ENCODE measurements at places on chromosomes 2 and 18. TPM values are rescaled to one million over a fixed set of nuclear protein-coding genes. Genes with fewer than 3 reads are reported as not detected.

GRCh38 chr2:162731917-162732804, 106.4 kb downstream of the KCNH7 start:
- H3K4me1 ChIP-seq = no peaks in the 10 kb centered on the region
- H3K27ac ChIP-seq = no peak overlapping the region
- no peak overlapping the region for H3K4me3 ChIP-seq
- H3K27me3 ChIP-seq = no peaks in the 10 kb centered on the region
- DNase-seq = no peak
- no peaks in the 10 kb centered on the region for H3K36me3 ChIP-seq

The MROH2A gene
- not detected for total RNA-seq

The RPL37A gene
- total RNA-seq = 3,176 TPM

GRCh38 chr2:226758921-226759640, 40.5 kb downstream of the IRS1 start:
- H3K4me1 ChIP-seq = no peaks in the 10 kb centered on the region
- H3K27me3 ChIP-seq = no peaks in the 10 kb centered on the region
- no peak for DNase-seq
- no peak overlapping the region for H3K4me3 ChIP-seq
- no peak overlapping the region for H3K27ac ChIP-seq

DNA sequence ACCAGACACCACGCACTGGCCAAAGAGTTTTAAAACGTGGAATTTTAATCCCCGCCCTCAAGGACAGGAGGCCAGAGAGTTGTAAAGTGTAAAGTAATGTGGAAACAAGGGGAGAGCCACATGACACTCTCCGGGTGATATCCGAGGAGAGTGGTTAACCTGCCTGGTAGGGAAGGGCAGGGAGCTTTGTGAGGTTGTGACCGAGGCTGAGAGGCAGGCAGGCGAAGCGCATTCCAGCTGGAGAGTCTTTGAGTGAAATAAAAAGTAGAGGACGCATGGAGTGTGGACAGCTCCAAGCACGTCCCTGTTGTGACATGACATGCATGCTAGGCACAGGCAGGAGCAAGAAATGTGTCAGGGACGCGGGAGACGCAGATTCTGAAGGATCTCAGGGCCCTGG, 539.5 kb downstream of the RNF144A start:
- H3K27me3 ChIP-seq = no peaks in the 10 kb centered on the region
- DNase-seq = no peak
- H3K4me1 ChIP-seq = peaks cover 45% of the 10 kb centered on the region
- H3K36me3 ChIP-seq = no peaks in the 10 kb centered on the region
- H3K4me3 ChIP-seq = no peak overlapping the region

- no peak overlapping the region for H3K4me3 ChIP-seq
- H3K27me3 ChIP-seq = no peaks in the 10 kb centered on the region
- H3K4me1 ChIP-seq = peaks cover 2% of the 10 kb centered on the region
- H3K27ac ChIP-seq = no peak overlapping the region
- peaks cover 21% of the 10 kb centered on the region for H3K36me3 ChIP-seq
Observed at GRCh38 chr18:47821314-47821713, 109.1 kb downstream of the SMAD2 start.

DNA sequence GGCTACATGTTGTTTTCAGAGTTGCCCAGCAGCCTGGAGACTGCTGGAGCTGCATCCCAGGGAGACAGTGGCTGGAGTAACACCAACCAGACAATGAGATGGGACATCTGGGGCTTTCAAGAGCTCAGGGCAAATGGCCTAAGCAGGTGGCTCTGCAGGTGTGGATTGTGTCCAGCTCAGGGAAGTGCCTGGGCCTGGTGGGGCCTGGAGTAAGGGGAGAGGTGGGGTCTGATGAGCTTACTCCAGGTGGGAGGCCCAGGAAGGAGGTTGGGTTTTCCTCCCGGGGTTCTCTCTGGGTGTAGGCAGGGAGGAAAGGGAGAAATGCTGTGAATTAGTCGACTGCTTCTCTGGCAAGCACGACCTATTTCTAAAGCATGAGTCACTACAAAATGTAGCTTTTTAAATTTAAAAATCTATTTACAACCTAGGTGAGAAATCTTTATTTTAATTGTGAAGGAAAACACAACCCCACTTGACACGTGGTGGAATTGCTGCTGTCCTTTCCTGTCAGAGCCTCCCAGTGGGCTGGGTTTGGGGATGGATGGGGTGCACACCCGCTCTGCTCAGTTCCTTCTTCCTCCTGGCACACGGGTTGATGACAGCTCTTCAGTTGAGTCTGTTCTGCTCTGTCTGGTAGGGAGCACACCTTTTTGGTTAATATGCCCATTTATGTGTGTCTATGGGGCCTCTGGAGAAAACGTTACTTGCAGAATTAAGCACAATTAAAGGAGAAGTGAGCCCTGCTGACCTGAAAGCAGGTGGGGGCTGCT, 81.6 kb downstream of the SH3RF3 start:
- no peak for DNase-seq
- H3K36me3 ChIP-seq = no peaks in the 10 kb centered on the region
- peaks cover 59% of the 10 kb centered on the region for H3K4me1 ChIP-seq

- H3K4me1 ChIP-seq = peaks cover 30% of the 10 kb centered on the region
- no peak overlapping the region for H3K27ac ChIP-seq
- H3K27me3 ChIP-seq = no peaks in the 10 kb centered on the region
- no peak overlapping the region for H3K4me3 ChIP-seq
Observed at GRCh38 chr18:24095976-24096375, 42.9 kb upstream of the CABYR start.

DNA sequence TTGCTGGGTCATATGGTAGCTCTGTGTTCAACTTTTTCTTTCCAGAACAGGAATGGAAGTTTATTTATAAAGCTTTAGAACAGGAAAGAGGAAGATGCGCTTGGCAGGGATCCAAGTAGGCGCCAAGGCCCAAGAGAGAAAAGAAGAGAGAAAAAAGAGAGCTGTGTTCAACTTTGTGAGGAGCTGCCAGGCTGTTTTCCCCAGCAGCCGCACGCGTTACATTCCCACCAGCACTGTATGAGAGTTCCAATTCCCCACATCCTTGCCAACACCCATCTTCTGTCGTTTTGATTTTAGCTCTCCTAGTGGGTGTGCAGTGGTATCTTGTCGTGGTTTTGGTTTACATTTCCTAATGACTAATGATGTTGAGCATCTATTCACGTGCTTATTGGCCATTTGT, 51.4 kb downstream of the KCNF1 start:
- no peak overlapping the region for H3K4me3 ChIP-seq
- no peaks in the 10 kb centered on the region for H3K4me1 ChIP-seq
- no peaks in the 10 kb centered on the region for H3K36me3 ChIP-seq
- peaks cover 13% of the 10 kb centered on the region for H3K27me3 ChIP-seq

- H3K36me3 ChIP-seq = no peaks in the 10 kb centered on the region
- H3K27me3 ChIP-seq = no peaks in the 10 kb centered on the region
- peaks cover 8% of the 10 kb centered on the region for H3K4me1 ChIP-seq
- H3K27ac ChIP-seq = no peak overlapping the region
Observed at GRCh38 chr2:105371810-105372209, 27.0 kb downstream of the FHL2 start.

GRCh38 chr18:12885500-12885899, 1.5 kb upstream of the PTPN2 start:
- H3K36me3 ChIP-seq = no peaks in the 10 kb centered on the region
- peaks cover 50% of the 10 kb centered on the region for H3K4me1 ChIP-seq
- H3K4me3 ChIP-seq = peak overlapping the region; percentile 8
- DNase-seq = no peak

Data from naive thymus-derived CD8-positive, alpha-beta T cell (primary cell).